Activated naive CD4-positive, alpha-beta T cell treated with anti-CD3 and anti-CD28 coated beads, Interleukin-2, amount 10 ng/mL, durations not matched to agents 7 days and 5 days (primary cell): ENCODE measurements at places on chromosomes 4 and X.

DNA sequence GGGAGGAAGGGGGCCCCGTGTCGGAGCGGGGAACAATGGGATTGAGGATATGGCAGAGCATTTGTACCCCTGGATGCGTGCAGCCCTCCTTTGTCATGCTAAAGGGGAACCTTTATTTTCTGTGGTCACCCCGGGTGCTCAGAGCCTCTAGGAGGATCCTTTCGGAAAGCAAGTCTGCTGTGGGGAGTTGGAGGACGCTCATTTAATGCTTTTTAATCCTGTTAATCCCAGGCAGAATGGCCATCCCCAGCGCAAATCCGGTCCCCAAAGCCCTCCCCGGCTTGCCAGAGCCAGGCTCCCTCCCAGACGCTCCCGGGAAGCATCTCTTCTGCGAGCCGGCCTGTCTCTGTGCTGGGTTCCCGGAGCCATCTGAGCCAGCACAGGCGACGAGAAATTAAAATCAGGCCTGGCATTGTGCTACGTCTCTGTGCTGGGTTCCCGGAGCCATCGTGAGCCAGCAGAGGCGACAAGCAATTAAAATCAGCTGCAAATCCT, 113.2 kb upstream of the PPP2R3B start:
- H3K27ac ChIP-seq = no peak overlapping the region
- no peaks in the 10 kb centered on the region for H3K4me1 ChIP-seq
- no peak for DNase-seq
- no peaks in the 10 kb centered on the region for H3K36me3 ChIP-seq
- H3K27me3 ChIP-seq = peaks cover 11% of the 10 kb centered on the region

GRCh38 chr4:4640692-4641091, 98.8 kb upstream of the STX18 start:
- no peak overlapping the region for H3K27ac ChIP-seq
- H3K27me3 ChIP-seq = no peaks in the 10 kb centered on the region
- H3K4me1 ChIP-seq = no peaks in the 10 kb centered on the region

- H3K27ac ChIP-seq = peak overlapping the region; percentile 49
- no peak overlapping the region for H3K4me3 ChIP-seq
- H3K36me3 ChIP-seq = peaks cover 3% of the 10 kb centered on the region
- H3K4me1 ChIP-seq = peaks cover 24% of the 10 kb centered on the region
- H3K27me3 ChIP-seq = no peaks in the 10 kb centered on the region
Observed at GRCh38 chrX:49257846-49258748, 6.4 kb downstream of the FOXP3 start.

GRCh38 chr4:99356992-99357391, 4.4 kb upstream of the ADH1C start:
- no peak overlapping the region for H3K4me3 ChIP-seq
- no peaks in the 10 kb centered on the region for H3K36me3 ChIP-seq
- H3K4me1 ChIP-seq = peaks cover 5% of the 10 kb centered on the region
- no peak for DNase-seq

- no peaks in the 10 kb centered on the region for H3K36me3 ChIP-seq
- no peaks in the 10 kb centered on the region for H3K4me1 ChIP-seq
- DNase-seq = no peak
- H3K4me3 ChIP-seq = no peak overlapping the region
- no peak overlapping the region for H3K27ac ChIP-seq
Observed at GRCh38 chr4:14562901-14563300, 439.4 kb upstream of the CPEB2 start.

DNA sequence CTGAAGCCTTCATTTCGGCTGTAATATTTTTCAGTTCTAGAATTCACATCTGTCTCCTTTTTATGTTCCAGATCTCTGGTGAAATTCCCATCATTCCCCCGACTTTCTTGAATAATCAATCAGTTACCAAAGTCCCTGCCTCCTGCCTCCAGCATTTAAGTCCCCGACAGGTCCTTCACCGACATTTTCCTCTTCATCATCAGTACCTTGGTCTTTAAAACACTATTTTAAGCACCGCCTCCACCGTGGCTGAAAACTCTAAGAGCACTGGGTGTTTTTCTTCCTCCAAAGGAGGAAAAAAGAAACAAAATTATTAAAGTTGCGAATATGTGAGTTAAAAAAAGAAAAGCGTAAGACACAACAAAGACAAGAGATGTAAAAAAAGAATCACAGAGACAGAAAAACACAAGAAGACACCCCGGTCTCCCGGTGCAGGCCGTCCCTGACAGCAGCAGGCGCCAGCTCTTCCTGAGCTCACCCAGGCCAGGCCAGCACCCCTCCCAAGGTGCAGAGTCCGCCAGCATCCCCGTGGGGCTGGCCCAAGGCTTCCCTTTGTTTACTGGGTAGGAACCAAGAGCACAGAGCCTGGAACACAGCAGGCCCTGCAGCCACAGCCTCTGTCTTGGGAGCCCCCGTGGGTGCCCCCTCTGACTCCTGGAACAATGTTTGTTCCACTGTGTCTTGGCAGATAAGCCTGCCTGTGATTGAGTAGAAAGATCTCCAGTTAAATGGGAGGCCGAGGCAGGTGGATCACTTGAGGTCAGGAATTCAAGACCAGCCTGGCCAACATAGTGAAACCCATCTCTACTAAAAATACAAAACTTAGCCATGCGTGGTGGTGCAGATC, 49.3 kb upstream of the CPLX1 start:
- peaks cover 62% of the 10 kb centered on the region for H3K36me3 ChIP-seq
- H3K4me1 ChIP-seq = peaks cover 28% of the 10 kb centered on the region
- no peak overlapping the region for H3K4me3 ChIP-seq
- no peak for DNase-seq
- peak overlapping the region; percentile 8 for H3K27ac ChIP-seq
- no peaks in the 10 kb centered on the region for H3K27me3 ChIP-seq

- H3K4me1 ChIP-seq = peaks cover 18% of the 10 kb centered on the region
- H3K27me3 ChIP-seq = no peaks in the 10 kb centered on the region
- peaks cover 27% of the 10 kb centered on the region for H3K36me3 ChIP-seq
Observed at GRCh38 chr4:87066403-87067123, 131.8 kb downstream of the AFF1 start.

- no peak overlapping the region for H3K4me3 ChIP-seq
- H3K36me3 ChIP-seq = peaks cover 7% of the 10 kb centered on the region
- DNase-seq = no peak
- peak overlapping the region; percentile 75 for H3K27ac ChIP-seq
Observed at GRCh38 chrX:30659421-30659820, 6.2 kb downstream of the GK start.

GRCh38 chr4:8010618-8011017, 71.0 kb upstream of the AFAP1 start:
- peaks cover 23% of the 10 kb centered on the region for H3K27me3 ChIP-seq
- no peaks in the 10 kb centered on the region for H3K36me3 ChIP-seq
- no peaks in the 10 kb centered on the region for H3K4me1 ChIP-seq
- H3K27ac ChIP-seq = no peak overlapping the region

DNA sequence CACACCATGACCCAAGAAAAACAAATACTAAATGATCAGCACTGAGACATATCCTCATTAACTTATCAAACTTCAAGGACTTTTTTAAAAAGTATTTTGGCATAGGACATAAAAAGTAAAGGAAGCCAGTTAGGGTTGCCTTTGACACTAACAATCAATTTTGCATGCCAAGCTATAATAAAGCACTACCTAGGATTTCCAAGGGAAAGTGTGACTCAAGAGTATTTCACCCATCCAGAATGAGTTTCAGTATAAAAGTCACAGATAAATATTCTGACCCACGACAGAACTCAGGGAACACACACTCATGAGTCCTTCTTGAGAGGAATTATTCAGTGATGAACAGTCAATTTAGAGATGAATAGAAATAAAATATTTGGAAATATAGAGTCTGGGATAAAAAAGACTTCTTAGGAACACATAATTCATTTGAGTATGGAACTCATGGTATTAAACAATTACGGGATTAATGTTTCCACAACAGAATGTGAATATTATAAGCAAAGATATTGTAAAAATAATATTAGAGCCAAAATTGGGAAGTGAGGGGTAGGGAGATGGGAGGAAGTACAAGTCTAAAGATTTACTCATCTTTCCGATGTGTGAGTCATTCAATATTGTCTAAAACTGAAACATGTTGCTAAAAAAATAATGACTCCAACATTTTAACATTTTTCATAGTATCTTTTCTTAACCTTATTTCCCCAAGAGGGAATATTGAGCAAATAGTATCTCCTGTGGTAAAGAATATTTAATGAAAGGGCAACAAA, 143.5 kb upstream of the LNX1 start:
- no peak overlapping the region for H3K4me3 ChIP-seq
- H3K4me1 ChIP-seq = no peaks in the 10 kb centered on the region
- no peaks in the 10 kb centered on the region for H3K36me3 ChIP-seq
- H3K27ac ChIP-seq = no peak overlapping the region

DNA sequence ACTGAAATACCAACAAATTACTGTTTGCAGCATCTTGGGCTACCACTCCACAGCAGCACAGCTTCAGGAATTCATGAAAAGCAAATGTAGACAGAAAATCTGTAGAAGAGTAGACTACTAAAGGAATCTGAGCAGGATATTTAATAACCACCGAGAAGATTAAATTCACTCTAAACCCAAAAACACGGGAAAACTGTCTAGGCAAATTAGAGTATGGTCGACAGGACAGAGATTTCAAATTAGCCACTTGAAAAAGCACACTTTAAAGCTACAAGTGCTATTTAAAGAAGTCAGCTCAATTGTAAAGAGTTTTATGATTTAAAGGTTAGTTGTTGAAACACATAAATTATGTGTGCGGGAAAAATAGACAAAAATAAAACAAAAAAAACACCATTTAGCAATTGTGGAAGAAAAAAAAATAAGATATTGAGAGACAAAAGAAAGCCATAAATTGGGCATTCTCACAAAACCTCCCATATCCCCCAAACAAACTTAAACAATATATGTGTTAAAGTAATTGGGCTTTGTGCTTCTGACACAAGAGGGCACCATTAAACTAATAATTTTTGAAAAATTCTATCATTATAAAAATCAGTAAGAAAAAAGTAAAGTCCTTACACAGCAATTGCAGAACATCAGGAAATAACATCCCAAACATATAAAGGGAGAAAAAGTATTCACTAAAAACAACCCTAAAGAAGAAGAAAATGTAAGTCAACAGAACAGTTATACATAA, 880.8 kb downstream of the TECRL start:
- H3K4me1 ChIP-seq = no peaks in the 10 kb centered on the region
- no peak overlapping the region for H3K27ac ChIP-seq
- no peak overlapping the region for H3K4me3 ChIP-seq
- no peaks in the 10 kb centered on the region for H3K27me3 ChIP-seq
- DNase-seq = no peak

DNA sequence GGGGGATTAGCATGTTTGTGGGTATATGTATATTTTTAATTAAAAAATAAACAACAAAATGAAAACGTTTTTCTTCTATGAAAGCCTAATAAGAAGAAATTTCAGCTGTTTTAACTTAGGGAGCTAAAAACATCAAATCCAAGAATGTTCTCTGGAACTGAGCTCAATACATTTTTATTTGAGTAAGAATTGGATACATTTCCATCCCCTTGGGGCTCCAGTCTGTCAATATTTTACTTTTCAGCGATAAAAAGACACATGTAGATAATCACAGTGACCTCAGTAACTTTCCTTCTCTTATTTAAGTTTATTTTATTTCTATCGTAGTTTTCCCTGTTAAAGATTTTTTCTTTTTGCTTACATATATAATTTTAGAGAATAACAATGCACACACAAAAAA, 59.3 kb downstream of the ELOVL6 start:
- peaks cover 7% of the 10 kb centered on the region for H3K4me1 ChIP-seq
- H3K27me3 ChIP-seq = no peaks in the 10 kb centered on the region
- DNase-seq = no peak
- H3K27ac ChIP-seq = no peak overlapping the region
- H3K4me3 ChIP-seq = no peak overlapping the region

DNA sequence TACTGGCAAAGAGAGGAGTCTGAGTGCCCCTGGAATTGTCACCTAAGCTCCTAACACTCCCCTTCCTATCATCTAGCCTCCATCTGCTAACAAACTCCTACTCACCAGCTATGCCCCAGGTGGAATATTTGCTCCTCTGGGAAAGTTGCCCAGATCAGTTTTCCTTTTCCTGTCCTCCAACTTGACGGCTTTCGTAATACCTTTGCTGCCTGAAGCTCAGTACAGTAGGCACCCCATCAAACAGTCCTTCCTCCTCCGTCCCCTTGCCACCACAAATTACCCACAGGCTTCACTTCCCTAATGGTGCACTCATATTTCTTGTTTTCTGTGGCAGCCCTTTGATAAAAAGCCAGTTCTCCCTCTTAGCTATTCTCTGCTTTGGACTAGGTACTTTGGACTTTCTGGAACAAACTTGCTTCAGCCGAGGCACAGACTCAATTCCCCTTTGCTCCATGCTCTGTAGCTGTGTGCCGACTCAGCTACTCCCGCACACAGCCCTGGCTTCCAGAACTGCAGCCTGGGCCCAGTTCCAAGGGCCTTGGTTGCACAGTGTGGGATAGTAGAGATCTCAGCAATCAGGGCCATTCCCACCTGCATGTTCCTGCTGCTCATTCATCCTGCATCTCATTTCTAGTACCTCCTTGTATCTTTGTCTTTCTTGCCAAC, 605.1 kb downstream of the BCOR start:
- peaks cover 20% of the 10 kb centered on the region for H3K4me1 ChIP-seq
- H3K27me3 ChIP-seq = no peaks in the 10 kb centered on the region
- H3K4me3 ChIP-seq = no peak overlapping the region
- no peak for DNase-seq

GRCh38 chr4:171785388-171785787, 27.8 kb upstream of the GALNTL6 start:
- no peaks in the 10 kb centered on the region for H3K36me3 ChIP-seq
- H3K27ac ChIP-seq = no peak overlapping the region
- no peaks in the 10 kb centered on the region for H3K27me3 ChIP-seq
- H3K4me1 ChIP-seq = no peaks in the 10 kb centered on the region

DNA sequence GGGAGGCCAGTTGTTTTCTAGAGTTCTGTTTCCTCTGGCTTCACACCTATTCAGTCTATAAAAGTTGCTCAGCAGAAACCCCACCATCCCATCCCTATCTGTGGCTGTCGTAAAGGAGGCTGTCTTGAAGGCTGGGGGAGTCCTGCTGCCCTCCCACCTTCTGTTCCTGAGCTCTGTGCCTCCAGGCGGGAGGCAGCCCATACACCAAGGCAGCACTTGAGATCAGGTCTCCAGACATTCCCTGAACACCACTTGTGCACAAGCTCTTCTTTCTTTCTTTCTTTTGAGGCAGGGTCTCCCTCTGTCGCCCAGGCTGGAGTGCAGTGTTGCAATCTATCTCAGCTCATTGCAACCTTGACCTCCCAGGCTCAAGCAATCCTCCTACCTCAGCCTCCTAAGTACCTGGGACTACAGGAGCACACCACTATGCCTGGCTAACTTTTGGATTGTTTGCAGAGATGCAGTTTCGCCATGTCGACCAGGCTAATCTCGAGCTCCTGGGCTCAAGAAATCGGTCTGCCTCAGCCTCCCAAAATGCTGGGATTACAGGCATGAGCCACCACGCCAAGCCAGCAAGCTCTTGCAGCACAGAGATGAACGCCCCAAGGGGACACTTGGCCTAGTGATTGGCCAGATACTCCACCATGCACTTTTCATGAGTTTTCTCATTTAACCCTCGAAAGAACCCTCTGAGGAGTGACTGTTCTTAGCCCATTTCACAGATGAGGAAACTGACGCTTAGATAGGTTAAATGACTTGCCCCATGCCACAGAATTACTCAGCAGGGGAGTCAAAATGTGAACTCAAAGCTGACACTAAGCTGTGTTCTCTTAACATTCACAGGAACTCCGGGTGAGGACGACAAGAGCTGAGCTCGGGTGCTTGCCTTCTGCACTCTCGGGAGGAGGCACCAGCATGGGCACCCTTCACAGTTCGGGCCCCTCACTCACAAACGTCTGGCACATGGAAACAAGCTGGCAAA, 55.8 kb upstream of the ENPP6 start:
- peaks cover 24% of the 10 kb centered on the region for H3K4me1 ChIP-seq
- no peak overlapping the region for H3K4me3 ChIP-seq
- no peak for DNase-seq
- peaks cover 7% of the 10 kb centered on the region for H3K36me3 ChIP-seq
- no peaks in the 10 kb centered on the region for H3K27me3 ChIP-seq
